ENCODE measurements at places on chromosomes 12 and 14.

DNA sequence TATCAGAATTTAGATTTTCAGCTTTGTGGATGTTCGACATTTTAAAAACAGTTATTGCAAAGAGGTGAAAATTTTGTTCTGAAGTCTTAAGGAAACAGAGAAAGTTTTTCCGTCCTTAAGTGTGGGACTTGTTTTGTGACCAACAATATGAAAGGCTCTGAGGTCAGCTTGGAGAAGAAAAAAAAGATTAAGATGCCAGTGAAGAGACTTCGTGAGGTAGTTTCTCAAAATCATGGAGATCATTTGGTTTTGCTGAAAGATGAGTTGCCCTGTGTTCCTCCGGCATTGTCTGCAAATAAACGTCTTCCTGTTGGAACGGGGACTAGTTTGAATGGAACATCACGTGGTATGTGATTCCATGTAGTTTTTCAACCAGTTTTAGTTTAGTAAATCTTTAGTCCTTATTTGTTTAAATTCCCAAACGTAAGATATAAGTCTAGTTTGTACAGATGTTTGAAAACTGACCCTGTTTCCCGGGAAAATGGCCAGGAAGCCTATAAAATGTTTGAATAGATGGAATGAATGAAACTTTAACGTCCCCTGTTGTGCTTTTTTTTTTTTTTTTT lies 682 bp downstream of the KIAA0586 start:
- no peak for DNase-seq

DNA sequence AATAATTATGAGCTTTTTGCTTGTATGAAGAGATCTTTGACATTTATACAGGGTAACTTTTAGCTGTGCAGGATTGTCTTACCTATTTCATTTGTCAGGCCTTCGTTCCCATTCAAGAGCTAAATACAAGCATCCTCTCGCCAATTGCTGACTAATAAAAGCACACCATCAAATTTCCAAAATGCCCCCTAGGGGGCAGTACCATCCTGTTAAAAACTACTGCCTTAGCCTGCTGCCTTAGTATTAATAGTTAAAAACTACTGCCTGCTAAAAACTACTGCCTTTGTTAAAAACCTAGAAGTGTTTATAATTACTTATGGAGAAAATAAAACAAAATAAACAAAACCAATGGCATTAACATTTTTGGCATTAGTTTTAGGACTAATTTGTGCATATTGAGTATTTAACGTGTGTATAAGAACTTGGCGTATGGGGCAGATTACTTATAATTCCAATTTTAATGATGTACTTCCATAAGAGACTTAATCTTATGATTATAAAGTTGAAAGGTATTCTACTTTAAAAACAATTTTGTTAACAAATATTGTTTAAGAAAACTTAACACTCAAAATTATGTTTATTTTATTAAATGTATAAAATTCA lies 3.0 kb upstream of the IFI27L2 start:
- peak; percentile 32 for DNase-seq

DNA sequence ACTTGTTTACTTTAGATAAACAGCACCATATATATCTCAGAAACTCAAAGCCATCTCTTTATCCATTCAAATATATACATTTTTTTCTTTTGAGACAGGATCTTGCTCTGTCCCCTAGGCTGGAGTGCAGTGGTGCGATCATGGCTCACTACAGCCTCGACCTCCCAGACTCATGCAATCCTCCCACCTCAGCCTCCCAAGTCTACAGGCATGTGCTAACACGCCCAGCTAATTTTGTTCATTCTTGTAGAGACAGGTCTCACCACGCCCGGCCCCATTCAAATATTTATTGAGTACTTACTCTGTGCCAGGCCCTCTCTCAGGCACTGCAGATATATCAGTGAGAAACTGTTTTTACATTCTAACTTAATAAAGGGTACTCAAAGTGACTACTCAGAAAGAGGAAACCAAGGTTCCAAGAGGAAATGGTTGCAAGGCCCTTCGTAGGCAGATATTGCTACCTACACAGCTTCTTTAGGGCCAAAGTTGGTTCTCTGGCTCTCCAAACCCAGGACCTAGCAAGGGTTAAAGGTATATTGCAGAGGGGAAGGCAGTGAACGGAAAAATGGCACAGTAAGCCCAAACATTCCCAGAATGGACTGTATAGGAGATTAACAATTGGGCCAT lies 2.9 kb downstream of the ATXN3 start:
- no peak for DNase-seq

GRCh38 chr14:100654814-100655740 lies 67.9 kb upstream of the BEGAIN start:
- DNase-seq: no peak

DNA sequence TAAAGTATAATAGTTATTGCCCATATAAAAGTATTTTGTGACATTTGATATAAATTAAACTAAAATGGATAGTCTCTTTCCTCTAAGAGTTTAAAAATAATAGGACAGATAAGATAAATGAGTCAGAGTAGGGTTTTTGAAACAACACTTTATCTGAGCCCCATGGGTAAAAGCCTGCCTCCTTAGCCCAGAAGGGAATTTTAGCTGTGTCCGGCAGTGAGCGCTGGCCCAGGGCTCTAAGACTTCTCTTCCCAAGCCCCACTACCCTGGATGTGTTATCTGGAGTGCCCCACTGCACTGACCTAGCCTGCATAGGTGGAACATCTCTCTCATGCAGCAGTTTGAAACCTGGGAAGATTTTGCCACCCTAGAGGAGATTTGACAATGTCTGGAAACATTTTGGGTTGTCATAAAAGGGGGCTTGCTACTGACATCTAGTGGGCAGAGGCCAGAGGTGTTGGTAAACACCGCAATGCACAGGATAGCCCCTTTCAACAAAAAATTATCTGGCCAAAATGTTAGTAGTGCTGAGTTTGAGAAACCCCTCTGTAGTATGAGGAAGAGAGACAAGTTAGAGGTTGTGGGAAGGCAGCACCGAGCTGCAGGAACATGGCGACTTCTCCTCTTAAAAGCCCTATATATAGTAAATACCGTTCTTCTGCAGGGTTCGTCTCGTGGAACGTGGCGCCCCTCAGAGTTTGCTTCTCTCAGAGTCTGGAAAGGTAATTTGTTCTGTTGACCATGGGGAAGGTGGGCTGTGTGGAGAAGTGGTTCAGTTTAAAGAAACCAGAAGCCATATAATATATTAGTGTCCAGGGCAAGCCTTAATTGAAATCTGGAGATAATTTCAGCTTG lies 29.3 kb upstream of the ATF1 start:
- DNase-seq: no peak

GRCh38 chr12:64691227-64691794 lies 67.9 kb downstream of the GNS start:
- DNase-seq: no peak

- DNase-seq: no peak
Observed at GRCh38 chr14:35221462-35221861, 70.7 kb upstream of the PSMA6 start.

DNA sequence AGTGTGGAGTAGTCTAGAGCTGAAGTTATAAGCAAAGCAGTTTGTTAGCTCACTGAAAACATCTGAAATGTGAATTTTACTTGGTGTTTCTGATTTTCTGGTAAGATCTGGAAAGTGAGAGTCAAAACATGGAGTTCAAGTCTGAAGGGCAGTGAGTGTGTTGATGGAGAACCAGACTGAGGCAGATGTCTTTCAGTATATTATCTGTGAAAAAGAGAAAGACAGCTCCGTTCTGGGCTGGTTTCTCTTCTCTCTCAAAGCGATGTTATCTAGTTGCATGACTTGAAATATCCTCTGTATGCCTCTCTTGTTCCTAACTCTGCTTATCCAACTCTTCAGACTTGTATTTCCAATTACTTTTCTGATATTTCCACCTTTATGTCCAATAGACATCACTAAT lies 381.9 kb upstream of the RGS6 start:
- DNase-seq: no peak

- DNase-seq: no peak
Observed at GRCh38 chr12:116094475-116094874, 183.0 kb downstream of the MED13L start.

DNA sequence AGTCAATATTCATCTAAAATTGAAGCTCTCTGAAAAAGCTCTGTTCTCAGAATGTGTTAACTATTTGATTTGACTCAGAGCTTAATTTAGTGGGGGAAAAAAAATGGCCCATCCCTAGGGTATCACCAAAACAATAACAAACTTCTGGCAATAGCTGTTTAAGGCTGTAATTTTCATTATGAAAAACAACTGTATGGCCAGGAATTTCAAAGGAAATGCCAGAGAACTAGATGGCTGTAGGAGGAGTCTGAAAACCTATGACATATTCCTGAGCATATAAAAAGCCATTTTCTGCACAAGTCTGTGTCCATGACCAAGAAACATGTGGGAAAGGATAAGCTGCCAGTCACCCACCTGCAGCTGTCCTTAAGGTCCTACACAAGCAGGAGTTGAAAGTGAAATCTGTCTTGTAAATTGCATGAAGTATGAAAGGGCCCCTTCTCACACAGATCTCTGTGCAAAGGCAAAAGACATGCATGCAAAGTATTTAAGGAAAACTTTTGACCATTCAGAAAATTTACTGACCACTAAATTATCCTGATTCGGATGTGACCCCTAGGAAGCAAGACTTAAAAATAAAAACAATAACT lies 299.1 kb downstream of the BTG1 start:
- DNase-seq: no peak

GRCh38 chr14:87094913-87095312 lies 898.1 kb downstream of the GALC start:
- no peak for DNase-seq

DNA sequence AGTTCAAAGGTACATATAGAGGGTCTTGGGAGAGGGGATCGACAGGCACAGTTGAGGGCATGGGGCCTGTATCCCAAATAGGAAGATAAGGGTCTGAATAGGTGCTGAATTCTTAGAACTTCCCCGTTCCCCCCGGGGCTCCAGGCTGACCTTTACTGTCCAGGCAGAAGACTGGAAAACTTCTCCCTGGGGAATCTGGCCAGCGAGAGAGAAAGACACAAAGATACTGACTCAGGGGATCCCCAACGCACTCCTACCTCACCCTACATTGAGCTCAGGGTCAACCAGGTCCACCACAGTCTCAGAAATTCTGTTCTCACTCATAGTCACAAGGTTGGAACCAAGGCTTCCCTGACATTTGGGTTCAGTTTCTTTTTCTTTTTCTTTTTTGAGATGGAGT lies 46.2 kb downstream of the ACACB start:
- no peak for DNase-seq

DNA sequence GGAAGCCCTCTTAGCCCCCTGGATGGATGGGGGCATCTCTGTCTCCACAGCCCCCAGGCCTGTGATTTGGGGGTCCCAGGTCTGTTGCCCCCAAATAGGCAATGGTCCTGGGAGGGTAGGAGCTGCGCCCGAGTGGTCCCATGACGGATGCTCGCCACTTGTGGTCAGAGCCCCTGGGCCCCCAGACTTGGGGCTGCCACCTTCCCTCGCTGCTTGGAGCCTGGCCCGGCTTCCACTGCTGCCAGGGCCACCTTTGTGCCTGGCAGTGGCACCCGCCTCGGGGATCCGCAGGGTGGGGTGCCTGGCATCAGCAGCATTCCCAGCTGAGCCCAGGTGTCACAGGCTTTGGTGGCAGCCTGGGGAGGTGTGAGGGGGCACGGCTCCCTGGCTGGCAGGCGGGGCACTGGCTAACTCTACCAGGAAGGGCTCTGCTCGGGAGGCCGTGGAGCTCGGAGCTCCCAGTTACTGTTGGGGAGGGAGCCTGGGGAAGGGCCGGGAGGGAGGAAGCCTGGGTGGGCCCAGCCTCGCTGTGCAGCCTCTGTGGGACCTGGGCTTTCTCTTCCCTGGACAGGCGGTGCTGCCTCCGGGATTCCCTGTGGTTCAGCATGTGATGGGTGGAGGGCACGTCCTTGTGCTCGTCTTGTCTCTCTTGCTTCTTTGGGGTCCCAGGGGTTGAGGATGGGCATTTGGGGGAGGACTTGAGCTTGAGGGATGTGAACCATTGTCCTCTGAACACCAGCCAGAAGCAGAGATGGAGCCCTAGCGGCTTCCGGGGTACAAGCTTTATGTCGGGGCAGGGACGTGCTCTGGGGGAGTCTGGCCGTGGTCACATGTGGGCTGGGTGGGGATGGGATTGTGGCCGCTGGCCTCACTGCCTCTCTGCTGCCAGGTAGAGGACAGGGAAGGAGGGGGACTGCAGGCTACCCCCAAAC lies 5.4 kb downstream of the KIF26A start:
- no peak for DNase-seq

GRCh38 chr12:6868211-6869048 lies 1.1 kb downstream of the TPI1 start:
- no peak for DNase-seq

DNA sequence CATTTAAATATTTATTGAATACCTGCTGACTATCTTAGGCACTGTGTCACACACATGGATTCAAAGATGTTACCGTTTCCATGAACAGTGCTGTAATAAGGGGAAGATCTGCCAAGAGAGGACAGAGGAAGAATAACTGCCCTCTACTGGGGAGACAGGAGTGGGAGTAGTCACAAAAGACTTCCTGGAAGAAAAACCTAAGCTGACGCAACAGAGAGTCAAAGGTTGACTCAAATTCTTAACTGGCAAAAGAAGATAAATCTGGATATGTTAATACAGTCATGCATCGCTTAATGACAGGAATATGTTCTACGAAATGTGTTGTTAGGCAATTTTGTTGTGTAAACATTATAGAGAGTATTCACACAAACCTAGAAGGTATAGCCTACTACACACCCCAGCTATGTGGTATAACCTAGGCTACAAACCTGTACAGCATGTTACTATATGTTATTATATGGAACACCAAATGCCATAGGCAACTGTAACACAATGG lies 51.5 kb downstream of the DCAF5 start:
- DNase-seq: peak; percentile 90

- DNase-seq: no peak
Observed at GRCh38 chr12:47360093-47360480, 280.3 kb upstream of the AMIGO2 start.

DNA sequence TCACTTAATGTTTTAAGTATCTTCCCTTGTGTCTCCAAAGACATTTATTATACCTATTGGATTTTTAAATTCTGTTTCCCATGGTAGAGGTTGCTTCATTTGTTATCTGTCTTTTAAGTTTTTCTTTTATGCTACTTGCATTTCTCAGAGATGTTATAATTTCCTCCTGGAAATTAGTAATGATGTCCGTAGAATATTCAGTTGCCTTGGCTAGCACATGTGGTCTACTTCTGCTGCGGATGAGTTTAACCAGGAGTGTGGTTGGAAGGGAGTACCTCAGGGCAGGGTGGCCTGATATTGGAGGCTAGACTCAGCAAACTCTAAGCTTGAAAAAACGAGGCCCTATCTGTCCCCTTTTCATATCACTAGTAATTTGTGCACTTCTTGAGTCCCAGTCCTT lies 8.8 kb upstream of the EVL start:
- DNase-seq: no peak

DNA sequence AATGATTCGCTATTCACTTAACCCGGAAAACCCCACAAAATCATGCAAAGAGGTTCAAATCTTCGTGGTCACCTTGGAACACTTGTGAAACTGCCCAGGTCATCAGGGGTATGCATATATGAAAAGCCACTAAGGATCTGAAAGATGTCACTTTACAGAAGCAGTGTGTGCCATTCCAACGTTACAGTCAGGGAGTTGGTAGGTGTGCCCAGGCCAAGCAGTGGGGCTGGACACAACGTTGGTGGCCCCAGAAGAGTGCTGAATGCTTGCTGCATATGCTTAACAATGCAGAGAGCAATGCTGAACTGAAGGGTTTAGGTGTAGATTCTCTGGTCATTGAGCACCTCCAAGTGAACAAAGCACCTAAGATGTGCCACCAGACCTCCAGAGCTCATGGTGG lies 51.1 kb upstream of the EIF5 start:
- no peak for DNase-seq

- DNase-seq: no peak
Observed at GRCh38 chr12:79617696-79618095, 73.1 kb downstream of the PAWR start.

Data from GM04504 (cell line).